ENCODE measurements at places on chromosomes 4 and X.

- no peak for DNase-seq
Observed at GRCh38 chrX:106791495-106791894, 11.0 kb upstream of the TBC1D8B start.

DNA sequence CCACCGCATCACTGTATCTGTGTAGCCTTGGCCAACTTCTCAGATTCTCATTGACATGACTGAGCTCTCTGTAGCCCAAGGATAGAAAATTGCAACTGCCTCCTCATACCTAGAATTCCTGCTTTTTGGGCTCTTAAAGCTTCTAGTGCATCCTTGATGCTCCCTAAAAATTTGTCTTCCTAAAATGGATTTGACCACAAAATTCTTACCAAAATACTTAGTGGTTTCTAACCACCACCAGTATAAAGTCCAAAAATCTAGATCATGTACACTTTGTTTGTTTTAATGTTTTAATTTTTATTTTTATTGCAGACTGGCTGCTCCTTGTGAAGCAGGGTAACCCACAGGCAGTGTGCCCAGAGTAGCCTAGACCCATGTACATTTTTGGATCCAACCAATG lies 75.5 kb downstream of the TBC1D9 start:
- DNase-seq: no peak

GRCh38 chrX:46140272-46140671 lies 404.9 kb downstream of the ZNF674 start:
- DNase-seq: peak; percentile 10

DNA sequence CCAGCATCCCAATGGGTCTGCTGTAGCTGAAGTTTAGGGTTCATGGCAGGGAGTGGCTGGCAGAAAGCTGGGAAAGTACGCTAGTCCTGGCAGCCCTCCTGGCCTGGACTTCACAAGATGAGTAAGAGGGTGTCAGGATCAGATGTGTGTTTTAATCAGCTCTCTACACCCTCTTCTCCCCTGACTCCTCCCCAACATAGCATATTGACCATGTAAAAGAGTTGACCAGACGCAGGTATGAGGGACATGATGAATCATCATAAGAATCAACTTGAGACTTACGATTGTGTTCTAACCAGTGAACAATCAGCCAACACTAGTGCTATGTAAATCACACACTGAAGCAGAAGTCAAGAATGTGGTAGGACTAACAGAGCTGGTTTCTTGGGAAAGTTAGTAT lies 5.3 kb downstream of the SOWAHB start:
- DNase-seq: no peak

Measured in stimulated activated CD4-positive, alpha-beta T cell treated with anti-CD3 and anti-CD28 coated beads, Interleukin-2, amount 100 ng/mL, for 4 hours (primary cell).